ENCODE measurements at places on chromosomes 3 and 15.
A peak's percentile ranks its signal among the peaks of the same experiment; 100 is the strongest.

- DNase-seq: no peak
Measured at GRCh38 chr3:118406562-118406961, 628.1 kb downstream of the IGSF11 start.

- peak; percentile 13 for DNase-seq
Measured at GRCh38 chr3:53102601-53103147, 27.6 kb downstream of the RFT1 start.

- DNase-seq: no peak
Measured at GRCh38 chr3:186997473-186997939, 67.2 kb downstream of the ST6GAL1 start.

DNA sequence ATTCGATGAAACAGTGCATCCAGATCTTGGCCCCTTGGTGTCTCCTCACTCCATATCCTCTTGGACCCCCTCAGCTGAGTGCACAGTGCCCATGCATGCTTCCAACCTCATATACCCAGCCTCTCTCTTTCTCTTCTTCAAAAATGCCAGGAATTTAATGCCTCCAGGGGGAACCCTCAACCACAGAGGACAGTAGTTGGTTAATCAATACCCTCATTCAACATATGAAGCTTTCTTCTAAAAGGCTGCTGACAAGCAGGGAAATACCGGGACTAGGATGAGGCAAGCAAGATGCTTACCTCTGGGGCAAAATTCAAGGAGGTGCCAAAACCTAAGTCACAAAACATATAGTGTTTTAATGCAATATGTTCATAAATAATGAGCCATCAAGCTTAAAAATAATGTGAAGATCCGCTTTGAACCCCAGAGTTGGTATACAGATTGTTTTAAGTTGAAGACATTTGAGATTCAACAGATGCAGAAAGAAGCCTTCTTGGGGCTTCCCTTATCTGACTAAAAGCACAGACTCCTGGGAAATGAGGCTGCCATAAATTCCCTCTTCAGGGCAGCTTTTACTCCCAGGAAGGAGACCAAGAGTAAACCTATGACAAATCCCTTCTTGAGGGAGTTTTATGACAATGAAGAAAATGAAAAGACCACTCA lies 48.2 kb upstream of the FHIT start:
- DNase-seq: no peak

- no peak for DNase-seq
Measured at GRCh38 chr3:113659996-113660395, 36.4 kb downstream of the USF3 start.

DNA sequence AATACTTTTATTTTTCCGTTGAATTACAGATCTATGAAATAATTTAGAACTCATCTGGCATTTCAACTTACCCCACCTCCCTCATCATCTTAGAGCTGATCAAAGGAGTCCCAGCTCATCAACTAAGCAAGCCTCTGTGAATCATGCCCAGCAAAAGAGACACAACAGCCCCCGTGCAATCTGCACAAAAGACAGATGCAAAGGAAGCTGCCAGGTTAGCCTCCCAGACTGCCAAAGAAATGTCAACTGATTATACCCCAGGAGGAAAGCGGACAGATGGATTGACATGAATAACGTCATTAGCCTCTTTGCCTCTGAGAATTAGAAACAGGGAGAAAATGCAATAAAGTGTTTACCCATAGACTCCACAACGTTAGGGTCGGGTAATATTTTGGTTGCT lies 75.0 kb downstream of the GABRB3 start:
- no peak for DNase-seq

- no peak for DNase-seq
Measured at GRCh38 chr3:112607863-112608262, 33.1 kb downstream of the CCDC80 start.

- DNase-seq: no peak
Measured at GRCh38 chr3:147384210-147385058, 21.9 kb downstream of the ZIC4 start.

- DNase-seq: no peak
Measured at GRCh38 chr15:48102167-48102566, 18.6 kb upstream of the SLC24A5 start.

- DNase-seq: peak; percentile 46
Measured at GRCh38 chr3:151203051-151203420, at the start of gene GPR171. TSS of gene GPR171 (minus strand) at chr3:151203216. CDS start at chr3:151199386, 3,830 bp downstream.

GRCh38 chr15:35888815-35889214 lies 342.9 kb upstream of the DPH6 start:
- DNase-seq: no peak

DNA sequence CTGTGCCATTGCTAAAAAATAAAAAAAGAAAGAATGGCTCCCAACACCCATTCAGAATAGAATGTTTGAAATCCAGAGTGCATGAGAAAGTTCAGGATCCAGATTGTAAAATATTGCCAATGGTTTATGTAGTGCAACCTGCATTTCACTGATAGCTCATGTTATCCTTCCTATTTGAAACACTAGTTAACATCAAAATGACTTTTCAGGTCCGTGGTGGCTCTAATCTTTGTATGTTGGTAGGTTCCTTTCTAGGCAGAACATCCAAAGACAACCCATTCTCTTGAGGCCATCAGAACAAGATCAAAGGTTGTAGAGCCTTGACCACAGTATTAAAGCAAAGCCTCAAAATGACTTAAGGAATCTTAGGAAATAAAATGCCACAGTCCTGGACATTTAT lies 51.0 kb downstream of the PLCL2 start:
- DNase-seq: no peak

DNA sequence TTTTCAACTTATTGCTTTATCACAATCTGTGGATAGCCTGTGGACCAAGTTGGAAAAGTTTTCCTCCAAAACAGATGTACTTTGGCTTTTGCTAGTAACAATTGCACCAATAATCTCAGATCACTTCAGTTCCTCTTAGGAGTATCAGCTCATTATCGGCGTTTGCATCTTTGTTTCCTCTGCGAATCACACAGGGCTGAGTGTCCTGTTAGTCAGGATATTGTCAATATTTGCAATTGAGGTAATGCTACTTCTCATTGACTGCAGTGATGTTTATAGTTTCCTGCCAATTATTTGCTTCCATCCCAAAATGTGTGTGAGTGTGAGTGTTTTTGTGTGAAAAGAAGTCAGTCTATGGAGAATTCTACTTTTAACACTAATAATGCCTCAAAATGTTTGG lies 545.0 kb downstream of the SI start:
- no peak for DNase-seq

DNA sequence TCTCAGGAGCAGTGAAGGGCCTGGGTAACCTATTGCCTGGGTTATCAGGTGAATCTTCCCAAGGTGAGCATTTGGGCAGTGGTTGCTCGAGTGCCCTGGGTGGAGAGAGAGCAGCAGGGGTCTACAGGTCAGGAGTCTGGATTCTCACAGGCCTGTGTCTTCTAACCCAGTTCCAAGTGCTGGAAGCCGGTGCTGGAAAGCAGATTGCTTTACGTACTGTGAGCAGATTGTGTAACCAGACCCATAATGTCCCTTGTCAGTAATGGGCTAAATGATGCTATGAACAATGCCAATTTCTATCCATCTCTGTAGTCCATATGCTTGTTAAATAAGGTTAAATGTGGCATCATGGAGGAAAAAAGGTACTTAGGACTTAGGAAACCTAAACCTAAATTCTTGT lies 106.5 kb downstream of the TPRG1 start:
- no peak for DNase-seq

- no peak for DNase-seq
Measured at GRCh38 chr3:22632536-22632935, 570.6 kb upstream of the UBE2E2 start.

DNA sequence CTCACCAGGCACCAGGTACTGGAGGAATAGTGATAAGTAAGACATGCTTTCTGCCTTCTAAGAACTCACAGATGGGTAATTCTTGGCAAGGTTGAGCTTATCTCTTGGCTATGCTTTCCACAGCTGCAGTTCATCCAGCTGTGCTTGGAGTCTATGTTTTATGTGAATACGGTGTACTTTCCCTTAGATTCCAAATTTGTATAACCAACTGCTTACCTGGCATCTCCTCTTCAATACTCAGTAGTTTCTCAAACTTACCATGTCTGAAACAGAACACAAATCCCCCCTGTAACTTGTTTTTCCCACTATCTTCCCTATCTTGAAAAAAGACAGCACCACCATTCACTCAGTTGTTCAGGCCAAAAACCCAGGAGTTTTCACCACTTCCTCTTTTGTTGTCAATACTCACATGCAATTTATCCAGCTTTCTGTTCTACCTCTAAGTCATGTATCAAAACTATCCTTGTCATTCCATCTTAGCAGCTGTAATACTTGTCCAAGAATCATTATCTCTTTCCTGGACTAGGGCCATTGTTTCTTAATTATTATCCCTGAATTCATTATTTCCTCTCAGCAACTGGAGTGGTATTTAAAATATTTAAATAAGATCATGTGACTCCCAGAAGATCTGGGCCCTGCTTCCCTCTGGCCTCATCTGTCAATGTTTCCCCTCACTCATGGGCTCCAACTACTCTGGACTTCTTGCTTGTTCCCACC lies 32.6 kb downstream of the COL6A5 start:
- no peak for DNase-seq

DNA sequence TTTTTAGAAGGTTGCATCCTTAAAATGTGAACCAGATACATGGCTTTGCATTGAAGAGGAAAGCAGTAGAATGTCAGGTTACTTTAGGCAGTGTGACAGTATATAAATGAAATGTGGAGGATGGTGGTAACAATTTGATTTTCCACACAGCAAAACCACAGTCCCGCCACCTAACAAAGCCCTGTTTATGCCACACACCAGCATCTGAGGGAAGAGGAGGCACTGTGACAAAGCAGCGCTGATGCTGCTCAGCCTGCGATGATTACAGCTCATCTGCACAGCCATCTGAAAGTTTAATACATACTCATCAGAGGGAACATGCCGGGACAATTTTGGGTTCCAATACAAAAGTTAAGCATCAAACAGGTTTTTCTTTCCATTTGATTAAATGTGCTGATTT lies 8.9 kb downstream of the RNF7 start:
- no peak for DNase-seq

DNA sequence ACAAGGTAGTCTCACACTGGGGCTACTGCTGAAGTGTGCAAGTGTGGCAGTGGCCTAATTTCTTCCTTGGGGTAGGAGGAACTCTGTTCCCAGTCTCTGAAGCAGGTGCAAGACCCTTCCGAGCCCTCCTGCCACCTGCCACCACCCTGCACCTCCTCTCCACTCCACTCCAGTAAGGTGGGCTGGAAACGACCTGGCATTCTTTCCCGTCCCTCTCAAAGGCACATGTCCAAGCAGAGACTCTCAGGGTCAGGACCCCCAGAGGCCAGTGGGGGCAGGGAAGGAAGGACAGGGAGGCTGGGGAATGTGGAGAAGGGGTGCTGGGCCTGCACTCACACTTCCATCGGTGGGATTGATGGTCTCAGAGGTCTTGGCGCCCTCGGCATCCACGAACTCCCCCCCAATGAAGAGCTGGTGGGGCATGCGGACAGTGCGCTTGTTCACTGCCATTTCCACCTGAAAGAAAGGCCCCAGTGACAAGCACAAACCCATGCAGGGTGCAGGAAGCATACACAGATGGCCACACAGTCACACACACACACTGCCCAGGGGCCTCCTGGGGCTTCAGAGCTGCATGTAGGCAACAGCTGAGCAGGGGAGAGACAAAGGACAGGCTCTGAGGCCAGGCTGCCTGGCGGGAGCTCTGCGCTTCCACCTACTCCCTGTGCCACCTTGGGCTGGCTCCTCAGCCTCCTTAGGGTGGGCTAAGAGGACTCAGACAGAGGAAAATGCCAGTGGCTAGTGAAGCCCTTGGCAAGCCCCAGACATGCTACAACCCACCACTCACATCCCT lies 43.8 kb downstream of the ALDH1L1 start:
- no peak for DNase-seq

GRCh38 chr3:31942446-31942845 lies 38.6 kb downstream of the OSBPL10 start:
- no peak for DNase-seq

GRCh38 chr15:42072141-42072685 lies 22.1 kb downstream of the PLA2G4D start:
- DNase-seq: no peak

GRCh38 chr3:133278260-133279043 lies 121.4 kb upstream of the BFSP2 start:
- DNase-seq: no peak

- DNase-seq: no peak
Measured at GRCh38 chr3:111882194-111882593, 23.1 kb downstream of the PHLDB2 start.

- DNase-seq: no peak
Measured at GRCh38 chr3:157650172-157650571, 147.0 kb upstream of the VEPH1 start.

DNA sequence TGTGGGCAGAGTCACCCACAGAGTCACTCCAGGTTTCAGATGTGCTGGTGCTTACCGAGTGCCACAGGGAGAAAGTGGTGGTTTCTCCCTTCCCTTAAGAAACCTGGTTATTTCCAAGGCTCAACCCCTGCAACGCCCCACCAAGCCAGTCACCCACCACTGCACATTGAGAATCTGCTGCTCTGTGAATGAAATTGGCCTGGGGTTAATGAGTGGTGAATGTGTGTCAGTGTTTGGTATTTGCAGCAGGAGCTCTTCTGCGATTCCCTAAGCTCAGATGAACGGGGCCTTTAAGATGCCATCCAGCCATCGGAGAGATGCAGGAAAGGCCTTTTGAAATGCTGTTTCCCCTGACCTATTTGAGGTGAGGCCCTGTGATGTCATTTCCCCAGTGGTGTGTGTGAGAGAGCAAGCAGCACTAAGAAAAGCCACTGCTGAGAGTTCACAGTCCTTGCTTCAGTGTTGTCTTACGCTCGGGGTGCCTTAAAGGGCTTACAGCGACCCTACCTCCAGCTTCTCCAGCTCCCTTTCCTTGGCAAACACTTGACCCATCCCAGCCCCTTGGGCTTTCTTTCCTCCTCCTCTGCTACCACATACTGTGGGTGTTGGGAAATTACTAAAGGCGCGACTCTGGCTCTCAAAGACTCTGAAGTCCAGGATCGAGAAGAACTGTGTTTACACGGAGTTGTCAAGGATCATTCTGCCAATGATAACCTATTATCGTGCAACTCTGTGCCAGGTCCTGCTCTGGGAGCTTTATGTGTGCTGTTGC lies 68.9 kb downstream of the SMAD3 start:
- DNase-seq: peak; percentile 45

DNA sequence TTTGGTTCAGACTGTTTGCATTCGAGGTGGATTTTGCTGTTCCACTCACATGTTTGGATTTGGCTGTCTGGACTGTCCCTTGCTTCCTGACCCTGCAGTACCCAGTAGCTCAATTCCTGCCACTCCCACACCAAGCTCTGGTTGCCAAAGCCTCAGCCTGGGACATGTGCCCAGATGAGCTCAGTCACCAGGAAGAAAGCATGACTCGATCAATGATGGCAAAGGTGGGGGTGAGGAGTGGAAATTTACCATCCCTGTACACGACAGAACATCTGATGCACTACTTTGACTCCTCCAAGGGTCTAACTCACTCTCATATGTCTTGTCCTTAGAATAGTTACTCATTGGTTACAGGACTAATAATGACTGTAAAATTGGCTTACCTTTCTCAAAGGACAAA lies 45.2 kb downstream of the ZNF385D start:
- no peak for DNase-seq

DNA sequence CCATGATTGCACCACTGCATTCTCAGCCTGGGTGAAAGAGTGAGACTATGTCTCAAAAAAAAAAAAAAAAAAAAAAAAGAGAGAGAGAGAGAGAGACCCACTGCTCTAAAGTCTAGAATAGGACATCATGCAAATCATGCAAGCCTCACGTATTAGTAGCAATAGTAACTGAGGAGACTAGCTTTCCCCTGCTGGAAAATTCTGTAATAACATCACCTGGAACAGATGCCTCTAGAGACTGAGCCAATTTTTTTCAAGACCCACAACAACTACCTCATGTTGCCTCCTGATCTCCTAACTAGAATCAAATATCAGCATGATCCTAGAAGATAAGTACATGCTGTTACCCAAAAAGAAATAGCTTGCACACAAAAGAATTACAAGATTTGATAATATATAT lies 461.9 kb downstream of the AGBL1 start:
- DNase-seq: no peak

- DNase-seq: no peak
Measured at GRCh38 chr3:3631114-3631513, 168.1 kb upstream of the LRRN1 start.

Measured in activated T-helper 9 cell treated with anti-CD3 and anti-CD28 coated beads, Interleukin-2, amount 50 U/mL, for 16 hours (primary cell).